Foreskin melanocyte (primary cell): ENCODE measurements at places on chromosomes 7 and 10.

DNA sequence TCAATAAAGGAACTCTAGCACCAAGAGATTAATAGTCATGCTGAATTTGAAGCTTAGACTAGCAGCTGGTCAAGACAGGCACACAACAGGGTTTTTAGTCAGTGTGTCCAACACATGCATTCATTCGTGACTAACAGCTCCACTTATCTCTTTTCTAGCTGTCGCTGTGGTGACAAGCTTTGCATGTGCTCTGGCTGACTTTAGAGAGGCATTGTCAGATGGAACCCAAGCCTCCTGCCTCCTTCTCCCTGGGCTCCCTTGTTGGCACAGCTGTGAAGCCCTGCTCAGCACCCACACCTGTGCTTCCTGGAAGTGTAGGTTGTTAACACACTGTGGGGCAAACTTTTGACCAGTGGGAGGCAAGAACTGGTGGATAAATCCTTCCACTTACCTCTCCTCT is 9.8 kb upstream of the AGK start:
- DNase-seq: no peak

DNA sequence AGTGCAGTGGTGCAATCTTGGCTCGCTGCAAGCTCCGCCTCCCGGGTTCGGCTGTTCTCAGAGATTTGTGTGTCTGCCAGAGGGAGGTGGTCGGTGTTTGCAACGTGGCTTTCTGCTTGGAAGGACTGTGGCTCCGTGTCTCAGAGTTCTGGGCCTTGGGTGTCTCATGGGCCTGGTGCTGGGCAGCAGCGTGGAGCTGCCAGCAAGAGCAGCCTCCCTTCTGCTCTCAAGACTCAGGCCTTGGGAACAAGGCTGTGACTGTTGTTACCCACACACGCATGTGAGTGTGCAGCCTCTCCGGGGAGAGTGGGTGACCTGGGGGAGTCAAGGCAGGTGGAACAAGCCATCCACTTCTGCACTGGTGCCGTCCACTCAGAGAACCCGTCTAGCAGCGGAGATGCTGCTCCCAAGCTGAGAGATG is 52.0 kb downstream of the VIPR2 start:
- no peak for DNase-seq

DNA sequence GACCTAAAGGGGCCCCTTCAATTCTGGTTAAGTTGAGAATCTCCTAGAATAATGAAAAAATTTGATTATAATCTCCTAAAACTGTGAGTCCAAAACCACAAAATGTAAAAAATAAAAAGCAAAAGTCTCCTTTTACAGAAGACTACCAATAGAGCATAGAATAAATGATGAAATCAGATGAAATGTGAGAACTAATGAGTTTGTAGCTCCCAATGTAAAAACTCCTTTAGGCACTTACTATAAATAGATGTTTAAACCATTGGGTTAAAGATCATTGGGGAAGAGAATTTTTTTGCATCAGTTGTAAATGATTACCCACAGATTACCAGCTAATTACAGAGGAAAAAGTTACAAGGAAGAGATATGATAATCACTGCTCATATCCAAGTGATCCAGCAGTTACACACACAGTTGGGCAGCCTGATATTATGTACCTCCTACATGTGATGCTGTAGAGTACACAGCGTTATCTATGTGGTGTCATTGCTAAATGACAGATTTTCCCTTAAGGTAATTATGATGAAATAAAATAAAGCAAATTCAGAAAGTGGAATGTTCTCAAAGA is 282.7 kb upstream of the SEMA3D start:
- DNase-seq: no peak

DNA sequence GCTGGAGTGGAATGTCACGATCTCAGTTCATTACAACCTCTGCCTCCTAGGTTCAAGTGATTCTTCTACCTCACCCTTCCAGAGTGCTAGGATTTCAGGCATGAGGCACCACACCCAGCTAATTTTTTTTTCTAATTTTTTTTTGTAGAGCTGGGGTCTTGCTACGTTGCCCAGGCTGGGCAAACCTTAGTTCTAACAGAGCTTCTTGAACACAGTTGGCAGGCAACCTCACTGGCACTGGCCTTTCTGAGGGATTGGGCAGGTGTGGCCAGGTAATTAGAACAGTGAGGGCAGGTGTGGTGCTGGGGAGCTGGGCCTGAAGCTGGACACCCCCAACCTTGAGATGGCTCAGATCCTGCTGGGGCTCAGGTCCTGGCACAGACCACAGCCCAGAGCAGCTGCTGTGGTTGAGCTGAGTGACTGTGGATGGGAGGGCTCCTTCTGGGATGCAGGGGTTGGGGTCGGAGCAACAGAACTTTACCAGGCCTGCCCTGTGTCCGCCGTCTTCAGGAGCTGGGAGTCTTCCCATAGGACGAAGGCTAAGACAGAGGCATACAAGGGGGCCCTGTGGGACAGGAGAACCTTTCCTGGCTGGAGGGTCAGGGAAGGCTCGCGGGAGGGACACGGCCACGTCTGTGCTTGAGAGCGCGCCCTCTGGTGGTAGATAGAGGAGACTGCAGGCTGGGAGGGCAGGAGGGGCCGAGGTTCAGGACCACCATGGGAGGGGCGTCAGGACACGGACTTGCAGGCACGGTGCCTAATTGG is 48.2 kb downstream of the COL26A1 start:
- DNase-seq: peak; percentile 12

DNA sequence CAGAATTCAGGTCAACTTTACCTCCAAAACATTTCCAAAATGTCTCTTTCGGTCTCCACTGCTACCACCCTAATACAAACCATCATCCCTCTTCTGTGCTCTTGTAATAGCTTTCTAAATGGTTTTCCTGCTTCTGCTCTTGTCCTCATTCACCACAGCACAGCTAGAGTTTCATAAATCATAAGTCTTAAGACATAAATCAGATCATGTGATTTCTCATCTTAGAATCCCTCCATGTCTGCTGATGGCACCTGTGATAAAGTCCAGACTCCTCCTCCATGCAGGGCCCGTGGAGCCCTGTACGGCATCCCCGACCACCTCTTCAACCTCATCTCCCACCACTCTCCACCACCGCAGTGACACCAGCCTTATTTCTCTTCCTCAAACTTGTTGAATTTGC is 212.3 kb upstream of the MKLN1 start:
- DNase-seq: no peak

GRCh38 chr7:127792528-127793342 is 140.7 kb downstream of the SND1 start:
- DNase-seq: no peak

DNA sequence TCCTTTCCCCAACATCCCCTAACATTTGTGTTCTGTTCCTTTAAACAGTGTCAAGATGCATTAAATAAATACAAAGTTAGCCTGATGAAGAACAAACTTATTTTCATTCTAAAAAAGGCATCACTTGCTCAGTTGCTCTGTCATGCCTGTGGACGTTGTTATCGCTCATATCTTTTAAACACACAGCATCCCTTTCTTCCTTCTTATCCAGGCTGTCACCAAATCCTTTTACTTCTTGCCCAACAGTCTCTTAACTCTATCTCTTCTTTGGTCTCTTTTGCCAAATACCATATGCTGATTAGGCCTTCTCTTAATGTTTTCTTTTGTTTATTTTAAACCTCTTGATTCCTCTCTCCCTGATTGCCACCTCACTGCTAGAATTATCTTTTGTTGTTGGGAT is 43.9 kb downstream of the DKK1 start:
- no peak for DNase-seq

GRCh38 chr7:5270788-5271187 is 12.0 kb upstream of the SLC29A4 start:
- DNase-seq: no peak

DNA sequence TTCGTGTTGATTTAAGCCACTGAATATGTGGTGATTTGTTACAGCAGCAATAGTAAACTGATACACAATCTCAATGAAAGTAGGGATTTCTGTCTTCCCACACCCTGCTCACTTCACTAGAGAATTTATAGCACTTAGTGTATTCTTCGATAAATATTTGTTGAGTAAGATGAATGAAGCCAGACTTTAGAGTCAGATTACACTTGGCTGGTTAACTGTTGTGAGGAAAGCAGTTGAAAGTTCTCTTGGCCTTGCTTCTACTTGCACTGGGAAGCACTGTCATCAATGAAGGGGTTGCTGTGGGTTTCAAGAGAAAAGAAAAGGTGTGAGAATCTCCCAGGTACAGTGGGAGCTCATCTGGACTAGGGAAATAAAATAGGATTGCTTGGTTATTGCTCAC is 82.1 kb upstream of the IGFBP3 start:
- no peak for DNase-seq

DNA sequence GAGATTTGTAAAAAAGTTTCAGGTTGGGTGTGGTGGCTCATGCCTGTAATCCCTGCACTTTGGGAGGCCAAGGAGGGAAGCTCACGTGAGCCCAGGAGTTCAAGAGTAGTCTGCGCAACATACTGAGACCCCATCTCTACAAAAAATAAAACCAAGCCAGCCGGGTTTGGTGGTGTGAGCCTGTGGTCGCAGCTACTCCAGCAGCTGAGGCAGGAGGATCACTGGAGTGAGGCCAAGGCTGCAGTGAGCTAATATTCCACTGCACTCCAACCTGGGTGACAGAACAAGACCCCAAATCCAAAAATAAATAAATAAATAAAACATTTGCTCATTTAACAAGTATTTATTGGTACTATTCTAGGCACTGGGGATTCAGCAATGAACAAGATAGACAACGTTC is 1.5 kb upstream of the CHCHD1 start:
- DNase-seq: no peak

DNA sequence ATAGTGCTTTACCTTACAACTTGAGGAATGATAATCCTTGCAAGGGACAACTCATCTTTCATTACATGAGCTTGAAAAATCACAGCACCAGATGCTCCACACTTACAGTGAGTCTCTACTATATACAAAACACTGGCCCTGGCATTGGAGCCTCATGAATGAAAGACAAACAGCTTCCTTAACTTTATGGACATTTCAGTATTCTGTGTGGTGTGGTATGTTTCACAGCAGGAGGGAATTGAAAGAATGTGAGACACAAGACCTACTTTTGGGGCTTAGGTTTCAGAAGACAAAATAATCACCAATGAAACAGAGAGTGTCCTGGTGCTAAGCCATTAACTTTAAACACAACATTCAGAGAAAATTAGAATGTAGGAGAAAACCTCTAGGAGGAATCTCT is 1249.6 kb downstream of the XPNPEP1 start:
- no peak for DNase-seq

GRCh38 chr7:113784316-113784715 is 134.5 kb downstream of the PPP1R3A start:
- no peak for DNase-seq

DNA sequence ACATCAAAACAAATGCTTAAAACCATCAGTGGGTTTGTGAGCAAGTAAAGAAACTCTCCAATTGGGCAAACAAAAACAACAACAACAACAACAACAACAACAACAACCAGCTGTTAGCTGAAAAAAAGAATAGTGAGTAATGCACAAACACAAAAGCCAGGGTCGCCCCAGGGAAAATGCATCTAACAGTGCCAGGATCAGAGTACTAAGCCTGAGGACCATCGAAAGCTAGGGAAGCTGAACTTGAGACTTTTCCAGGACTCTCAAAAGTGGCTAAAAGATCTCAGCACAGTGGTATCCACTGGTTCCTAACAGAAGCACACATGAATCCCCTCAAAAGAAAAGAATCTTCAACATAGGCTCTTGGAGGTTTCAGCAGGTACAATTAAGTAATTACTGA is 83.3 kb downstream of the CPXM2 start:
- peak; percentile 32 for DNase-seq

DNA sequence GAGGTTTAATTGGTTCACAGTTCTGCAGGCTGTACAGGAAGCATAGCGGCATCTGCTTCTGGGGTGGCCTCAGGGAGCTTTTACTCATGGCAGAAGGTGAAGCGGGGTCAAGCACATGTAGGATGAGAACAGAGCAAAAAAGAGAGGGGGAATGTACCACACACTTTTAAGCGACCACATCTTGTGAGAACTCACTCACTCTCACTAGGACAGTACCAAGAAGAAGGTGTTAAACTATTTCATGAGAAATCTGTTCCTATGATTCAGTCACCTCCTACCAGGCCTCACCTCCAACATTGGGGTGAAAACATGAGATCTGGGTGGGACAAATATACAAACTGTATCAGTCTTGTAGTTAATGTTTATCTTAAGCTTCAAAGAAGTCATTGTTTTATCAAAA is 174.7 kb downstream of the GNAI1 start:
- no peak for DNase-seq

GRCh38 chr10:86363184-86363832 is 3.3 kb downstream of the GRID1 start:
- no peak for DNase-seq

DNA sequence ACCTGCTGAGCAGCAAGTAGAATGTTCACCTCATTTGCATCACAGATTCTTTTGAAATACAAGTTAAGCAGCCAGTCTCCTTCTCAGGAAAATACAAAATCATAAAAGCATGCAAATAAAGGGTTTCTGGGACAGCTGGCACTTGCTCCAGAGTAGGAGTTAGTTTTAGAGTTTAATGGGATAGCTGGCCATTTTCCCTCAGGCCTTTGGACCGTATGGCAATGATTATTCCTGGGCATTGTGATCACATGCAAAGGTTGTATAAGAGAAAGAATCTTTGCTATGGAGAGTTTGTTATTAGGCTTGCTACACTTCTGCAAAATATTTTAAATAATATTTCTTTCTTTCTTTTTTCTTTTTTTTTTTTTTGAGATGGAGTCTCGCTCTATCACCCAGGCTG is 240.8 kb downstream of the CDK14 start:
- no peak for DNase-seq

DNA sequence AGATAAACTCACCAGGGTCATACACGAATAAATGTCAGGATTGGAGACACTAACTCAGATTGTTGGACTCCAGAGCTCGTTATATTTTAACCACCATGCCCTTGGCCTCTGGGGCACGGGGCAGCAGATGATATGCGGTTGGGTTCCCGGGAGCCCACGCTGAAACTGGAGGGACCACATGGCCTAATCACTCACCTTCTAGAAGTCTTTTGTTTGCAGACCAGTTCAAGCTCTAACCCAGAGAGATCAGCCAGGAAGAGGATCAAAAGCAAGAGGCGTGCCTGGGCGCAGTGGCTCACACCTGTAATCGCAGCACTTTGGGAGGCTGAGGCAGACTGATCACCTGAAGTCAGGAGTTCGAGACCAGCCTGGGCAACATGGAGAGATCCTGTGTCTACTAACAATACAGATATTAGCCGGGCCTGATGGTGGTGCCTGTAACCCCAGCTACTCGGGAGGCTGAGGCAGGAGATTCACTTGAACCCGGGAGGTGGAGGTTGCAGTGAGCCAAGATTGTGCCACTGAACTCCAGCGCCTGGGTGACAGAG is 42.6 kb upstream of the ECHDC3 start:
- no peak for DNase-seq

DNA sequence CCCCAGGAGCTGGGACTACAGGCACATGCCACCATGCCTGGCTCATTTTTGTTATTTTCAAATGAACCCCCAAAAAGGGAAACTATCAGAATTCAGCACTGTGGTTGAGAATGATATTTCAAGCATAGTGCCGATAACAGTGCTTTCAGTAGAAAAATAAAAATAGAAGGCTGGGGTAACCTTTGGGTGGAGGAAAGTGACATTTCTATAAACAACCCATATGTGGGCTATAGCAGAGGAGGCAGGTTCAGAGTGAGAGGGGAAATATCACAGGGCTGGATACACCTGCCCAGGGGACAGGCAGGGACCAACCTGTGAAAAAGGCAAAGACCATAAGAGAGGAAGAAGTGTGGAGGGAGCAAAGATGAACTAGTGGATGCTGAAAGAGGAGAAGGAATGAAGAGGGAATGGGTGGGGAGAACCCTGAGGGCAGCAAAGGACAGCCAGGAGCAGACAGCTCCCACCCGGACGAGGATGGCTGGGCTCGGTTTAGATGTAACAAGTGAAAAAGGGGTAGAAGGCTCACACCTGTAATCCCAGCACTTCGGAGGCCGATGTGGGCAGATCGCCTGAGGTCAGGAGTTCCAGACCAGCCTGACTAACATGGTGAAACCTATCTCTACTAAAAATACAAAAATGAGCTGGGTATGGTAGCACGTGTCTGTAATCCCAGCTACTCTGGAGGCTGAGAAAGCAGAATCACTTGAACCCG is 56.5 kb downstream of the MAP3K8 start:
- no peak for DNase-seq
